Activated T-cell treated with anti-CD3 and anti-CD28 coated beads for 1 hour (primary cell): ENCODE measurements at places on chromosomes 11 and 22.

GRCh38 chr11:31651822-31652221 is 142.3 kb downstream of the ELP4 start:
- DNase-seq = no peak

DNA sequence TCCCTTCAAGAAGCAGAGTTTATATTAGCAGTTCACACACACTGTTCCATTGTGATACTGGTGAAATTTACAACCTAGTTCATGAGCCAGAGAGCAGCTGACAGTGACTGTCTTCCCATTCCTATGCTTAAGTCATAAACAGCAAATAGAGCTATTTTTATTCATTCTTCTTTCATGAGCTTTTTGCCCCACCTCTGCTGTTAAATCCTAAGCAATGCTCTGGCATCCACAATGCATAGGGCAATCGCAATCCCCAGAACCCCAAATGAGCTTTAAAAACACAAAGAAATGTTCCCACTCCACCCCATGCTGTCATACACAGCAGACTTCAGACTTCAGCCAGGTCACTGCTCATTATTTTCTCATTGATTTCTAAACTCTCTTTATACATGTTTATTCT is 307.5 kb downstream of the ETS1 start:
- DNase-seq = no peak

DNA sequence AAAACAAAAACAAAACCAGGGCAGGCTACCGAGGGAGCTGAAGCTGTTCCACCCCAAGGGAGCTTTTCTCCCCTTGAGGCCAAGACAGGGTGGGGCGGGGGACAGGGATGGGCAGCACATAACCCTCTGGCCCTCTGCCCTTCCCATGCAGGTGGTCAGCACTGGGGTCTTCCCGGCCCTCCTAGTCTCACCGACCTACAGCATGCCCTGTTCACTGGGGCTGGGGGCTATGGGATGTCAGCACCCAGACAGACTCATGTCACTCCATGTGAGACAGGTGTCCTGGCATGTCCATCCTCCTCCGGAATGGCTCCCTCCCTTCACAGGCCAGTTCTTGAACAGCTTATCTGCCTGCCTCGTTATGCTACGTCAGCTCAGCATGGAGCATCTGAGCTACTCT is 51.7 kb downstream of the DSCAML1 start:
- no peak for DNase-seq

GRCh38 chr11:2036863-2037486 is 39.3 kb upstream of the H19 start:
- no peak for DNase-seq

GRCh38 chr11:45511566-45511965 is 153.9 kb downstream of the CHST1 start:
- no peak for DNase-seq

DNA sequence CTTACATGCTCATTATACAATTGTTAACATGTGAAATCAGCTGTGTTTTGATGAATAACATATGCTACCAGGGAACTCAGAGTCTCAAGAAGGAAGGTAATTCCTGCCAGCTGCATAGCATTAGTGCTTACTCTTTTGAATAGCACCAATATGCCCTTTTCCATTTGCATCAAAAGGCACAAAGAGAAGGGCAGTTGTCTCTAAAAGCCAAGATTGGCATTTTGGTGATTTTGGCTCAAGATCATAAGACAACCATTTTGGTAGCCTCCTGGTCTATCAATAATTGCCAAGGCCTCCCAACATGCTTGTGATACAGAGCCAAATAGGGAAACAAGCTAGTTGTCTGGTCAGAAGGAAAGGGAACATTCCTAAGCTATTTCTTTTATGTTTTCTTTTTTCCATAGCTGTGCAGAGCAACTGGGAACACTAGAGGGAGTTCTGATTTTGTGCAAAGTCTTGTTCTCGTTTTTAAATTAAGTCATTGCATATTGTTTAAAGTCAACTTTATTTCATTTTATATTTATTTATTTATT is 416.7 kb upstream of the CHORDC1 start:
- DNase-seq = no peak

GRCh38 chr11:126603486-126603885 is 248.0 kb downstream of the ST3GAL4 start:
- no peak for DNase-seq

DNA sequence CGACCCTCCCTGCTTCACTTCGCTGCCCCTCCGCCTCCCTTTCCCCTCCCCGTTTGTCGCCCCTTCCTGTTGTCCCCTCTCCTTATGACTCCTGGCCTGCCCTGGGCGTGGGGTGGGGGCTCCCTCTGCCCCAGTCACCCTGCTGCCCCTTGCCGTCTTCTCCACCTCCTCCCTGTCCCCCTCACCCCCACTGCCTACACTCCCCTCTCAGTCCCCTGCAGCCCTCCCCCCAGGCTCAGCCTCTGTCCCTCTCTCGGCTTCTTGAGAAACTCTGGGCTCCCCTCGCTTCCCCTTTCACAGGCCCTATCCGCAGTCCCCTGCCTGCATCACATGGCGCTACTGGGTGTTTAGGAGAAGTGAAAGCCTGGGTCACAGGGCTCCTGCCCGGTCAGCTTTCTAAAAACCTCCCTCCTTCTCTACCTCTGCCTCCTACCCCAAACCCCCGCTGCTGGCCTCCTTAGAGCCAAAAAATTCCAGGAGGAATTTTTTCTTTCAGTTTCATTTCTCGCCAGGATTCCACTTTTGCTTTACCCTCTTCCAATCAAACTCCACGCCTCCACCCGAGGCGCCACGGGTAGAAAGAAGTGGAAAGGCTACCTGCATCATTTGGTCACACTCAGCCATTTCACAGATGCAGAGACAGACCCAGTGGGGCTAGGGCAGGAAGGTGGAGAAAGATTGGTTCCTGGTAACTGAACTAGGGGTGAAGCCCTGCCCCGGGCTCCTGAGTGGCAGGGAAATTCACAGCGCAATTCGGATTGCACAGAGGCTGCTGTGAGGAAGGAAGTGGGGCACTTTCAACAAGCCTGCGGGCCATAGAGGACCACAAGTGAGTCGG is at the start of gene SLC15A3:
TSS of gene SLC15A3 (minus strand) at position 273 of the 838 bp plus-strand sequence. CDS start 625 bp downstream, outside the sequence.
- no peak for DNase-seq

DNA sequence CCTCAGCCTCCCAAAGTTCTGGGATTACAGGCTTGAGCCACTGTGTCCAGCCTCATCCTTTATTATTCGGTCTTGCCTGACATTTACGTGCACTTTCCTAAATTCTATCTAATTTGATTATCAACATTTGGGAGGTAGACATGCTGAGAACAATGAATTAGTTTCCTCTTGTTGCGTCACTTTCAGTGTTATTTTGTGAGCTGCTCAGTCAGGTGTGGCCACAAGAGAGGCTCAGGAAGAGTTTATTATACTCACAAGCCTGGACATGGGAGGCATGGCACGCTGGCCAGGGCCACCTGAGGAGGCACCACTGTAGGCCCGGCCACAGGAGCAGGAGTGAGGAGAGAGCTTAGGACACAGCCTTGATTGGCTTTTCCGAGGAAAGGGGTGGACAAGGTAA is 59.7 kb upstream of the RBFOX2 start:
- DNase-seq = no peak

- no peak for DNase-seq
Observed at GRCh38 chr22:22556995-22557925, 1.8 kb downstream of the PRAME start.

DNA sequence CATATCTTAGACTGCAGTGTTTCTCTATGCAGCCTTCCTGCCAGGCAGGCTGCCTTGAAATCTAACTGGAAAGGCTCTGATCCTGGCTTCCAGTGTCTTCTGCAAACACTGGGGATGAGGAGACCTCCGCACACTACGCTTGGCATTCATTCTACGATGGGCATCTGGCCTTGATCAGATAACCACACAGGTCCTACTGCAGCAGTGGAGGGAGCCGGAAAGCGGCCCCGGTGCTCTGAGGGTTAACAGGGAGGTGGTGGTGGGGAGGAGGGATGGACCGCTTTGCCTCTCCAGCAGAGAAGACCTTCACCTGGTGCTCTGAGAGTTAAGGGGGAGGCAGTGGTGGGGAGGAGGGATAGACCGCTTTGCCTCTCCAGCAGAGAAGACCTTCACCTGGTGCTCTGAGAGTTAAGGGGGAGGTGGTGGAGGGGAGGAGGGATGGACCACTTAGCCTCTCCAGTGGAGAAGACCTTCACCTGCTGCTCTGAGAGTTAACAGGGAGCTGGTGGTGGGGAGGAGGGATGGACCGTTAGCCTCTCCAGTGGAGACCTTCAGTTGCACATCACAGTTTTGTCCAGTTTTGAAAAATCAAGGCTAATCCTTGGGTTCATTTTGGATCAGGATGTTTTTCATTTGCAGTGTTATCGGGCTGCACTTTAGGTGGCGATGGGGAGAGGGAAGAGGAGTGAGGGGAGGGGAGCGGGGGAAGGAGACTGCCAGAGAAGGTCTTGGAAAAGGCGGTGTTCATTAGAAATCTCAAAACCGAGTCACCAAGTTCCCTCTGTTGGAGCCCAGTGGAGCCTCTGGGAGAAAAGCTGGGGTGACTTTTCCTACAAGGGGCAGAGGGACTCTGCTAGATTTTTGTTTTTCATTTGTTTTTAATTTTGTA is 5.6 kb downstream of the GAL start:
- DNase-seq = no peak

DNA sequence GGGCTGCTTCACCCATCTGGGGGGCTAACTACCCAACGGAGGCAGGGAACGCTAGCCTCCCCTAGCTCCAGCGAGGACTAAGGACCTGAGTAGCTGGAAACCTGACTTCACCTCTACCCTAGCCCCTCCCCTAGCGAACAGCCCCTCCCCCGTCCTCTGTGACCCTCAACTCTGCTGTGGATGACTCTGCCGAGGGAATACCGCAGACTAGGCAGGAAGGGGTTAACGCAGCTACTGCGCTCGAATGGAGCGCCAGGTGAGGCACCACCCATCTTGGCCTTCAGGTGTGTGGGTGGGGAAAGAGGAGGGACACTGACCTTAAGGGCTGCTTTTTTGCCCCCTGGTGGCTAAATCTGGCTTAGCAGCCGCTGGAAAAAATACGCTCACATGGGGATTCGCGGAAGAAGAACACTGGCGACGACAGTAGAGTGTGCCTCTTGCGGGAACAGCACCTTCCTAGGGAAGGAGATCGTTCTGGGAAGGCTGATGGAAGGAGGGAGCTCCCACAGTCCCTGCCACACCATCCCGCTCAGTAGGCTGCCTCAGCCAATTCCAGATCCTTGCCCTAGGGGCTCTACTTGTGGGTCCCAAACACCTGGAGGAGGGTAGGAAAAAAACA is 4.5 kb upstream of the BCL9L start:
- peak; percentile 83 for DNase-seq

DNA sequence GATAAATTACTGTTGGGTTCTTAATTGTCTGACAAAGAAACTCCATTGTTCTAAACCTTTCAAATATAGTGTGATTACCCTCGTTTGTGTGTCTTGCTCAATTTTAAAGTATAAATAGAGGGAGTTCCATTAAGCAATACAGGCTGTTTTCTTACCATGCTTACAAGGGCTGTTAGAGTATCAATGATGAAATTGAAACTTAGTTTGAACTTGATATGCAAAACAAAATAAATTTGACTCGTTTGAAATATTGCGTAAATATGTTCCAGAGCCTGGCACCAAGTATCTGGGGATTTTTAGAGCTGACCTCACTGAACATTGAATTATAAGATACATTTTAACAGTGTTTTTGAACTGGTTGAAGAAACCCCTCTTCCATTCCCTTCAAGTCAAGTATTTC is 31.7 kb downstream of the TEAD1 start:
- no peak for DNase-seq

GRCh38 chr22:48402591-48403031 is 1425.1 kb downstream of the BRD1 start:
- DNase-seq = no peak

- peak; percentile 35 for DNase-seq
Observed at GRCh38 chr22:37544955-37545702, 15.2 kb upstream of the CDC42EP1 start.

- no peak for DNase-seq
Observed at GRCh38 chr22:29346659-29347058, 31.2 kb upstream of the RASL10A start.

DNA sequence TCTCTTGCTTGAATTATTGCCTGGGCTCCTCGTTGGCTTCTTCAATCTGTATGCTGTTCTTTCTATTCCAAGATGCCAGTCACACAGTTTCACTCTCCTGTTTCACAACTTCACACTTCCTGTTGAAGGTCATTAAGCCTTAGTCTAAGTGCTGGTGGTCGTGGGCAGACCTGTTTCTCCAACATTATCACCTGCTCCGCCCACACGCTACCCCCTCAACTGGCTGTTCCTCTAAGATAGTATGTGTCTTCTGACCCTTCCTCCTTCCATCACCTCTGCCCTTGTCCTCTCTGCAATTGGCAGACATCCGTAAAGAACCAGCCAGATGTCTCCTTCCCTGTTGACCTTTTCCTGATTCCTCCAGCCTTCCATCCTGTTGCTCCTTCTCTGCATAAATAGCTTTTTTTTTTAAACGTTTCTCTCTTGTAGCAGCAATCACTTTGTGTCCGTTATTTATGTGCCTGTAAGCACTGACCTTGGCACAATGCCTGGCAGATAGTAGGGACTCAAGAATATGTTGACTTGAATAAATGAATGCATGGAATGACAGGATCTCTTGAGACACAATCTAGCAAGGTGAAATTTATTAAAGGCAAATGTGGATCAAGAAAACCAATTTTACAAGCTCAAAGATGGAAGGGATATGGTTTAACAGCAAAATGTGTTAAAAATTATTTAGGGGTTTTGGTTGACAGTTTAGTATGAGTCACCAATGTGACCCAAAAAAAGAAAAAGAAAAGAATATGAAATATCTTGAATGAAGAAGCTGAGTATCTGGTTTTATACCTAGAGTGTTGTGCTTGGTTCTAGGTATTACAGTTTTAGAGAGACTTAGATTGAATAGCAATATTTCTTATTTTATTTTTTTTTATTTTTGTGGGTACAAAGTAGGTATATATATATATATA is 12.6 kb downstream of the DIXDC1 start:
- DNase-seq = no peak

DNA sequence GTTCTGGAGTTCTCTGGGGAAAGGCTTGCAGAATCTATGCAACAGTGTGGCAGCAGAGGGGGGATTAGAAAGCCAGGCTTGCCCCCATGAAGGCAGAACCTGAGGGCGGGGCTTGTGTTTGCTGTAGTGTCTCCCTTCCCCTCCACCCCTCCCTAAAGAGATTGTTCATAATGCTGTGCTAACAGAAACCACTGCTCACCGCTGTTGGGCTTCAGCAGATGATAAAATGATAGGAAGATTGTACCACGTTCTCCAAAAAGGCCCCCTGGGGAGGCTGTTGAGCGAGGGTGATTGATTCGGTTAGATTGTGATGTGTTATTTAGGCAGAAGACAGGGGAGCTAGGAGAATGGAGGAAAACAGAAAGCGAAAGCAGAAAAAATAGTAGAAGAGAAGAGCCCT is 215.2 kb upstream of the NCAM1 start:
- DNase-seq = no peak

DNA sequence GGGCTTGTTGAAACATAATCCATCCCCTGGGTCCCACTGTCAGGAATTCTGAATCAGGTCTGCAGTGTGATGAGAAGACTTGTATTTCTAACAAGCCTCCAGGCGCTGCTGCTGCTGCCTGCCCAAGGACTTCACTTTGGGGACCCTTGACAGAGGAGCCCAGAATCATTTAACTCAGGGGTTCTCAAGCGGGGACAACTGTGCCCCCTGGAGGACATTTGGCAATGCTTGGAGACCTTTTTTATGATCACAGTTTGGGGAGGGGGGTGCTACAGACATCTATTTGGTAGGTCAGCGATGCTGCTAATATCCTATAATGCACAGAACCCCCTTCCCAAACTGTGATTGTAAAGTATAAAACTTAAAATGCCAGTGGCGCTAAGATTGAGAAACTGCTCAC is 312.8 kb downstream of the OPCML start:
- no peak for DNase-seq
